8988T (cell line): ENCODE measurements at places on chromosomes 11 and 22.

DNA sequence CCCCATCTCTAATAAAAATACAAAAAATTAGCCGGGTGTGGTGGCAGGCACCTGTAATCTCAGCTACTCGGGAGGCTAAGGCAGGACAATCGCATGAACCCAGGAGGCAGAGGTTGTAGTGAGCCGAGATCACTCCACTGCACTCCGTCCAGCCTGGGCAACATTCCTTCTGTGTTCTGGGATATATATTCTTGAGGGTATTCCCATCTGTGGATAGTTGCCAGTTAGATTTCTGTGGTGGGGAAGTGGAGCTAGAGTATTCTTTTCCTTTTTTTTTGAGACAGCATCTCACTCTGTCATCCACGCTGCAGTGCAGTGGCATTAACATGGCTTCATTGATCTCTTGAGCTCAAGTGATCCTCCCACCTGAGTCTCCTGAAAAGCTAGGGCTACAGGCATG, 9.1 kb upstream of the ZNF74 start:
- no peak for DNase-seq

- DNase-seq: no peak
These were observed 17.4 kb upstream of the CSNK2A3 start for GRCh38 chr11:11370255-11370961.

GRCh38 chr11:132033051-132033450, 662.6 kb downstream of the NTM start:
- DNase-seq: no peak

- DNase-seq: peak; percentile 59
These were observed 7.3 kb downstream of the AIP start for GRCh38 chr11:67489885-67490726.

- DNase-seq: peak; percentile 83
These were observed 8.8 kb upstream of the CUL5 start for GRCh38 chr11:107999759-108000455.

GRCh38 chr11:117985953-117986887, at the start of gene IL10RA:
Gene IL10RA, plus strand, starts transcription at chr11:117986394. Its CDS starts 74 bp downstream, at chr11:117986468.
- DNase-seq: peak; percentile 98

- no peak for DNase-seq
These were observed 13.2 kb downstream of the APOL6 start for GRCh38 chr22:35661464-35661863.

- no peak for DNase-seq
These were observed 12.0 kb downstream of the CCND1 start for GRCh38 chr11:69652999-69653398.

GRCh38 chr22:31399211-31400022, at the start of gene DRG1:
Gene DRG1, plus strand, starts transcription at chr22:31399604. Its CDS starts 80 bp downstream, at chr22:31399684.
- DNase-seq: peak; percentile 85

- no peak for DNase-seq
These were observed 23.5 kb downstream of the MUC6 start for GRCh38 chr11:1012740-1013630.

GRCh38 chr11:27524155-27524554, 17.6 kb upstream of the LIN7C start:
- peak; percentile 15 for DNase-seq

DNA sequence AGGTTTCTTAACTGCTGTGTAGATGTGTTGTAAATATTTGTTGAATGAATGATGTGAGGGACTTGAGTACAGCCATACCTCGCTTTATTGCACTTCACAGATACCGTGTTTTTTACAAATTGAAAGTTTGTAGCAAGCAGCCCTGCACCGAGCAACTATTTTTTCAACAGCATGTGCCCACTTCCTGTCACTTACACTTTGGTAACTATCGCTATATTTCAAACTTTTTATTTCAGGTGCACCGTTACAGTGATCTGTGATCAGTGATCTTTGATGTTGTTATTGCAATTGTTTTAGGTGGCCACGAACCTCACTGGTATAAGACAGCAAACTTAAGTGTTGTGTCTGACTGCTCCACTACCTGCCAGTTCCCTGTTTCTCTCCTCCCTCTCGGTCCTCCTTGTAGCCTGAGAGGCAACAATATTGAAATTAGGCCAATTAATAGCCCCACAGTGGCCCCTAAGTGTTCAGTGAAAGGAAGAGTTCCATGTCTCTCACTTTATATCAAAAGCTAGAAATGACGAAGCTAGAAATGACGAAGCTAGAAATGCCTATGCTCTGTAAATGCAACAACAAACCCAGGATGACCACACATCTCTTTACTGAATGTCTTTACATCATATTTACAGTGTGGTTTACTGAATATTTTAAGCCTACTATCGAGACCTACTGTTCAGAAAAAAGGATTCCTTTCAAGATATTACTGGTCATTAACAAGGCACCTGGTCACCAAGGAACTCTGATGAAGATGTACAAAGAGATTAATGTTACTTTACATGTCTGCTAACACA, 1.0 kb downstream of the SFI1 start:
- no peak for DNase-seq

DNA sequence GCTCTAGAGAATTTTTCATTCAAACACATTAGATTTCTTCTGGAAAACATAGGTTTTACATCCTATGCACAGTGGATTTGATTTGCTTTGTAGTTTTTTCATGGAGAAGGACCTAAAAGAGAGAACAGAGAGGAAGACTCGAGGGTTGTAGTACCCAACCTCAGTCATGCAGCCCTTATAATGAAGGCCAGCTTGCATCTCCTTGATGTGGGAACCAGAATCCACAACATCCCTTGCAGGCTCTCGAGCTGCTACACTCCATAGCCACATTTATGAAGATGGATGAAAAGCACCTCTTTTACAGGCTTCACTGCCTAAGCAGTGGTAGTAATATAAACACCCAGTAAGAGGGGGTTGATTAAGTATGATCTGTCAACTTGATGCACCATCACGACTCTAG, 9.5 kb upstream of the OR5B12 start:
- DNase-seq: no peak

GRCh38 chr11:76069001-76069400, 137.3 kb downstream of the WNT11 start:
- no peak for DNase-seq

DNA sequence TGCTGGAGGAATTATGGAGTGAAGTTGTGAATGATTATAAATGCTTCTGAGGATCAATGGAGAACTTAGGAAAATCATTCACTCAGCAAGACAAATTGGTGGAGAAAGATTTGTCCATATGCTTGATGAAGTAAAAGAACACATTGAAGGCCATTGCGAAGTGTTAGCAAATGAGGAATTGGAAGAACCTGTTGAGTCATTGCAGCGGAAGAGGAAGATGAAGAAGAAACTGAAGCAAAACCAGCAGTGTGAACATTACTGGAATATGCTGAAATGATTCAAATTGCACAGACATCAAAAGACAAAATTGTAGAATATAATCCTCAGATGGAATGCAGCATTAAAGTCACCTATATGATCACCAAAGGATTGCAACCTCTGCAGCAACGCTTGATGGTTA, 168.1 kb downstream of the ADAMTS15 start:
- no peak for DNase-seq

- DNase-seq: no peak
These were observed 5.4 kb upstream of the HMOX1 start for GRCh38 chr22:35375526-35375925.

GRCh38 chr22:42338479-42338878, 68.0 kb upstream of the TCF20 start:
- no peak for DNase-seq

GRCh38 chr11:78127403-78127802, 12.0 kb downstream of the ALG8 start:
- no peak for DNase-seq

- no peak for DNase-seq
These were observed 41.0 kb downstream of the C11orf58 start for GRCh38 chr11:16779436-16779835.

DNA sequence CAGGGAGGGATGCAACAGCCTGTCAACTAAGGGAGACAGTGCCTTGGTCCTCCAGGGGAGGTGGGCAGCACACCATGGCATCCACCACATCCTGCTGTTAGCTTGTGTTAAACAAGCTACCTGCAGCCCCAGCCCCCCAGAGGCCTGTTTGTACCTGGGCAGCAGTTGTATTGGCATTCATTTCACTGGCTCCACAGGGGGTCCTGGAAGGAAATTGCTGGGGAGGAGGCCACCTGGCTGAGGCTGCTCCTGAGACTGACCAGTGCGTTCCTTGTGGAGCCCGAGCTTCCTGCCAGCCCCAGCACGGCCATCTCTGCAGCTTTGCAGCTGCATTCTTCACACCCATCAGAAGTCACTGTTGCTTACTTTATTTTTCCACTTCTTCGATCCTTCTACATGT, 479.9 kb downstream of the INSC start:
- no peak for DNase-seq

- no peak for DNase-seq
These were observed 4.8 kb upstream of the PHF21B start for GRCh38 chr22:45014654-45015053.

GRCh38 chr11:809287-810039, at the start of gene RPLP2:
Gene RPLP2, plus strand, starts transcription at chr11:809967. Its CDS starts 268 bp downstream, at chr11:810235.
- DNase-seq: peak; percentile 99

- DNase-seq: no peak
These were observed 42.0 kb downstream of the FBLN1 start for GRCh38 chr22:45544588-45545170.

- no peak for DNase-seq
These were observed 115.9 kb downstream of the FBXO7 start for GRCh38 chr22:32590556-32590955.

- DNase-seq: peak; percentile 62
These were observed 23.2 kb upstream of the ZBTB16 start for GRCh38 chr11:114036147-114036811.

DNA sequence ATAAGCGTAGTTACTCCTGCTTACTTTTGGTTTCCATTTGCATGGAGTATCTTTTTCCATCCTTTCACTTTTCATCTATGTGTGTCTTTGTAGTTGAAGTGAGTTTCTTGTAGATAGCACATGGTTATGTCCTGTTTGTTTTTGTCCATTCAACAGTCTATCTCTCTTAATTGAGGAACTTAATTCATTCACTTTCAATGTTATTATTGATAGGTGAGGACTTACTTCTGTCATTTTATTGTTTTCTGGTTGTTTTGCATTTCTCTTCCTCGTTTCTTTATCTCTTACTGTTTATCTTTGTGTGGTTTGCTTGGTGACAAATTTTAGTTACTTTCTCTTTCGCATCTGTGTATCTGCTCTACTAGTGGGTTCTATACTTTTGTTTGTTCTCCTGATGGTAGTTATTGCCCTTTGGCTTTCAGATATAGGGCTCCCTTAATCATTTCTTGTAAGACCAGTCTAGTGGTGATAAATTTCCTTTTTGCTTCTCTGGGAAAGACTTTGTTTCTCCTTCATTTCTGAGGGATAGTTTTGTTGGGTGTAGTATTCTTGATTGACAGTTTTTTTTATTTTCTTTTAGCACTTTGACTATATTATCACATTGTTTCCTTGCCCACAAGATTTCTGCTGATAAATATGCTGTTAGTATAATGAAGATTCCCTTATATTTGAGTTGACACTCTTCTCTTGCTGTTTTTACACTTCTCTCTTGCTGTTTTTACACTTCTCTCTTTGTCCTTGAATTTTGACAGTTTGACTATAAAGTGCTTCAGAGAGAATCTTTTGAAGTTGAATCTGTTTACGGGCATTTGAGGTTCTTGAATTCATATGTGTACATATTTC, 9.0 kb upstream of the RAG1 start:
- DNase-seq: no peak

DNA sequence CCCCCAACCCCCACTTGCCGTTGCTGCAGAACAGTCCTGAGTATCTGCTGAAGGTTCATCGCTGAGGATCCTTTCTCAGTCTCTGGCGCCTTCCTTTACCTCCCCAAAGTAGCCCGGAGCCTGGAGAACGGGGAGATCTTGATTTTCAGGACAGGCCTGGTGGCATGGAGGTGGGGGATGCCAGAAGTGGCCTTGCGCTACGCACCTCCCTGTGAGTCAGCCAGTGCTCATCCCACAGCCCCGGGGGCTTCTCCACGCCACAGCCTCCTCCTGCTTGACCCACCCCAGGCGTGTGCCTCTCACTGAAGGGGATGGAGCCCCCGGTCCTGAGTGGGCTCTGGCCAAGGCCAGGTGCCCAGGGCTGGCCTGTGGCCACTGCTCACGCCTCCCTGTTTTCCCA, 339.6 kb downstream of the TBC1D22A start:
- DNase-seq: no peak

GRCh38 chr11:9493492-9493891, 32.7 kb downstream of the ZNF143 start:
- DNase-seq: no peak

DNA sequence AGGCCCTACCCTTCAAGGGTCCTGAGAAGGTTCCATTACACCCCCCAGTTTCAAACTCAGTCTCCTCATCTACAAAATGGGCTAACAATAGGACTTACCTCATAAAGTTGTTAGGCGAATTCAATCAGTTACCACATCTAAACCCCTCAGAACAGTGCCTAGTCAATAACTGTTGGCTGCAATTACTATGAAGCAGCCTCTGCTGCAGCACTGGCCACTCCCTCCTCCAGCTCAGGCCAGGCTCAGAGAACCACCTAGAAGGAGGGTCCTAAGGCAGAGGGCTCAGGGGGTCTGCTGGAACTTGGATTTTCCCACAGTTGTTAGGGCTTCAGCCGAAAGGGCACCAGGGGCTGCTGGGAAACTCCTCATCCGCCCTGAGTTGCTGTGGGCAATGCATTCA, 4.7 kb downstream of the FADS3 start:
- no peak for DNase-seq

DNA sequence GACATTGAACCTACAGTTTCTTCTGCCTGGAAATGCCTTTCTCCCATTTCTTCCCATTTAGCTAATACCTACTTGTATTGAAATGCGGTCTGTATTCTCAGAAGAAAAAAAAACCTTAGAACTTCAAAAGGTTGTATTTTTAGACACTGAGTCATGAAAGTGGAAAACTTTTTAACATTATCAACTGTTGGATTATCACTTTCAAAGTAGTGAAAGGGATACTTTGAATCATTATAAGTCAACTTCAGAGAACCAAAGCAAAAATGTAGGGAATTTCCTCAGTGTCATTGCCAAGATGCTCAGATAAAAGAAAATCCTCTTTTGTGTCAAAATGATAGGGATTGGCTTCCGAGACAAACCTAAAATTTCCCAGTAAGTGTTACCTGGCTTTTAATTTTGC, 6.6 kb downstream of the HOATZ start:
- no peak for DNase-seq

DNA sequence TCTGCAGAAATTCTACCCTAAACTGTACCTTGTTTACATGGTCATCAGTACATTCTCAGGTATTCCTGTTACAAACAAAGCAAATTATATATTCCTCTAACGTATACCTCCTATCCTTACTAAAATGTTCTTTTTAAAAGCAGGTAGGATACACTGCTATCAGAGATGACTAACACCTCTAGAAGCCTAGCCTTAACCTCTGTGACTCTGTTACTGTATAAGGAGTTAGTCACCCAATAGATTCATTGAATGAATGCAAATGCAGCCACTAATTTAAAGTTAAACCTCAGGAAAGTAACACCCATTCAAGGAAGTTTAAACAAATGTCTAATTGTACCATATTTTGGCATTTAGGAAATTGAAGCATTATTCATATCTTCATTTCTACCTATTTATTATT, 82.2 kb downstream of the FCHSD2 start:
- no peak for DNase-seq

GRCh38 chr11:126596474-126596873, 241.0 kb downstream of the ST3GAL4 start:
- no peak for DNase-seq
